ENCODE measurements at places on chromosomes 6 and 20.

GRCh38 chr6:108710030-108710429 lies 138.2 kb upstream of the ARMC2 start:
- DNase-seq: no peak

GRCh38 chr20:20407891-20408805 lies 40.2 kb downstream of the INSM1 start:
- no peak for DNase-seq

DNA sequence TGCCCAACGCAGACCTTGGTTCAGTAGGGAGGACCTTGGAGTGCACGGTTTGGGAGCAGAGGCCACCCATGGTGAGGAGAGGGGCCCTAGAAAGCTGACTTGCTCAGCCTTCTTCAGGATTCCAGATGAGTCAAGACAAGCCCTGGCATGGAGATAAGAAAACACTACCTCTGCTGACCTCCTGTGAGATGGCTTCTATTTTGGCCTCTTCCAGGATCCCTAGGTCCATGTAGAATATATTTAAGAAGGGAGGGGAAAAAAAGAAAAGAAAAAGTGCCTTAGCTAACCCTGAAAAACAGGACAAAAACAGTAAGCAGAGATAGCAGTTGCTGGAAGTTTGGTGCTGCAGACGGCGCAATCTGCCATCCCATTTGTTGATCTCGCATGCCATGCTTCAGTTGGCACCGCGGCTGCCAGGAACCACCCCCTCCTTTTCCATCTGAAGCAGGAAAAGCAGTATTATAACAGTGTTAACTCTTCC lies 100.0 kb downstream of the ARMC2 start:
- DNase-seq: peak; percentile 76

DNA sequence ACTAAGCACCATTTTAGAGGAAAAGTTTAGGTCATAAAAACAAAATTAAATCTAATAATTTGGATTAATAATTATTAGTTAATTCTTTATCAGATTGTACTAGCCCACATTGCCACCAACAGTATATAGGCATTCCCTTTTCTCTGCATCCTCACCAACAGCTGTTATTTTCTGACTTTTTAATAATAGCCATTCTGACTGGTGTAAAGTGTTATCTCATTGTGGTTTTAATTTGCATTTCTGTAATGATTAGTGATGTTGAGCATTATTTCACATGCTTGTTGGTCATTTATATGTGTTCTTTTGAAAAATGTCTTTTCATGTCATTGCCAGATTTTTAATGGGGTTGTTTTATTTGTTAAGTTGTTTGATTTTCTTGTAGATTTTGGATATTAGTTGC lies 319.1 kb upstream of the SYNCRIP start:
- no peak for DNase-seq

- no peak for DNase-seq
These were observed 105.2 kb upstream of the LRFN2 start for GRCh38 chr6:40692337-40692736.

DNA sequence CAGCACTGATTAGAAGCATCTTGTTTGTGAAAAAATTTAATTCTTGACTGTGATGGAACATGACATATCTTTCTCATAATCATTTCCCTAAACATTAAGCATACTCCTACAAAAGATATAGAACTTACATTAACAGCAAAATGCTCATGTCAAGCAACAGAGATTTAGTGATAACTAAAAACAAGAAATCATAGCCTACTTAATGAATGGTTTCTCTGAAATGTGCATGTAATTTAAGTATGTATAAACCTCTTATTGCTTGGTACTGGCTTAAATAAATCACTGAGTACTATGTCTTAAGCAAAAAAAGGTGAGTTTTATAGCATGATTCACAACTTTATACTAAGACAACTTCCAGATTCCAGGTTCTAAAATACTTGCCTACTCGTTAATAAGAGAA lies 9.3 kb downstream of the ROMO1 start:
- no peak for DNase-seq

DNA sequence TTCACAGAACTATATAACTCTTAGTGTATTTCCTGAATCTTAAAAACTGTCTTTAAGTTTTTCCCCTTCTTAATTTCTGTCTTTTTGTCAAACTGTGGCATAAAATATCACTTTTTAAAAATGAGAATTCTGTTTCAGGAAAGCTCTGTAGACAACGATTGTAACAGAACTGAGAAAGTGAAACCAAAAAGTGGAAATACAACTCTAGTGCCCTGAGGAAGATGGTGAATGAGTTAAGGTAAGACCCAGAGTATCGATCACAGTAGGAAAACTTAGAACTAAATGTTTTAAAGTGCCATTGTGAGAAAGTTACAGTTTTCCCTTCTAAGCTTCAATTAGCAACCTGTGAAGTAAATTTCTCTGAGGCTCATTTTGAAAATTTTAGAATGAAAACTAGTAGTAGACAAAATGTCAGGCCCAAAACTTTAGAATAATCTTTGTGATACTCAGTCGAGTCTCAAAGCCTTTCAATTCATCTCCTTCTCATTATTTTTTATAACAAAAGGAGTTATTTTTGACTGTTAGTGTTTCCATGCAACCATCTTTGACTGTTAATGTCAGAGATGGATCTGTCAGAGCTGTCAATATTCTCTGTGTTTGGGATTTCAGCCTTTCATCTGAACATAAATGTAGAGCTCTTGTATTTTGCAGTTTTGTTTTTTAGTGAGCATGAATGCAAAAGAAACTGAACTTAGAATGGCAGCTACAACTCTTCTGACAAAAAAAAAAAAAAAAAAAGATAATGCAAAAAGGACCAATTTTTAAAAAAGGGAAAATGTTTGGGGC lies 19.0 kb upstream of the TRDN start:
- DNase-seq: no peak

DNA sequence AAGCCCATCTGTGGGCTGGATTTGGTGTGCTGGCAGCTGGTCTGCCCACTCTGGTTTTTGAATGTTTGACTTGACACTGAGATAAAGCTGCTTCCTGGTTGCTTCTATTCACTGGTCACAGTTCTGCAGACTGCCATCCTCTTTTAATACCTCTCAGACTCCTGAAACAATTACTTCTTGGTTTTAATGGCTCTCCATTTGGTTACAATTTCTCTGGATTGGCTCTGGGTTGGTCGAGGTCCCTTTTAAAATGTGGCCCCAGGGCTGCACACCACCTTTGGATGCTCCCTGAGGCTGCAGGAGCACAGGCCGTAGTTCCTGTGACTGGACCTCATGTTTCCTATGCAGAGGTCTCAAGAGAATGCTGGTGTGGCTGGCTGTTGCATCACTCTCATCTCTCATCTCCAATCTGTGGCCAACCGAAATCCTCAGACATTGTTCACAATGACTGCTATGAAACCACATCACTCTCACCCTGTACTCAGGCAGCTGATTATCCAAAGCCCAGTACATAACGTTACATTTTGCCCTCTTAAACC lies 98.5 kb downstream of the INSM1 start:
- DNase-seq: no peak

GRCh38 chr6:85675030-85675819 lies 32.5 kb upstream of the SYNCRIP start:
- no peak for DNase-seq

GRCh38 chr6:161318456-161318855 lies 44.6 kb upstream of the AGPAT4 start:
- no peak for DNase-seq

DNA sequence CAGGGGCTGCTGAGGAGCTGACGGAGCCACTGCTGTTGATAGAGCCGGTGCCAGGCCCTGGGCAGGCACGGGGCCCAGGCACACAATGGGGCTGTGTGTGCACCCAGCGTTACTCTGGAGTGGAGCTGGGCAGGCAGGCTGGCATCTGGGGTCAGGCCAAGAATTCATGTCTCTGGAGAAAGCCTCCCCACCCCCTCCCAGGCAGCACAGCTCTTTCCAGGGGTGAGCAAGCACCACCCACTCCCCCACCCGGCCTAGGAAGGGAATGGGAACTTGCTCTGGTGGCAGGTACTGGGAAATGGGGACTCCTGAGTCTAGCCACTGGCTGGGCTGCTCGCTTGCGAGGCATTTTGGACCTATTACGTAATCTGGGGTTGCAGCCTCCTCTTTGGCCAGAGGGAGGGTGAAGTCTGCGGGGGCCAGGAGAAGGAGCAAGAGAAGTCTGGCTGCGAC lies 22.7 kb downstream of the TFEB start:
- peak; percentile 95 for DNase-seq

DNA sequence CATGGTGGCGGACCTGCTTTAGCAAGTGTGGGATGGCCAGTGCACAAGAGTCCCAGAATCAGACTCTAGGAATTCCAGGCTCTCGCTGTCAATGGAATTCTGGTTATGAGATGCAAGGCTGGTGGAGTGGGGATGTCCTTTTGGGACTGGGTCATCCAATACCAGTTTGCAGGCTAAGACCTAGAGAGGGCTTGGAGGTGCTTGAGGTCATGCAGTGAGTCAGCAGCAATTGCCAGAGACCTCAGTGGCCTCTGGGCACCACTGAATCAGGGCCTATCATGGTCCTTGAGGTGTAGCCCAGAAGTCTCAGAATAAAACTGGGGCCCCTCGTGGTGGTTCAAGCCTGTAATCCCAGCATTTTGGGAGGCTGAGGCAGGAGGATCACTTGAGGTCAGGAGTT lies 1.4 kb upstream of the SCRT2 start:
- no peak for DNase-seq

- DNase-seq: no peak
These were observed 390.6 kb upstream of the ID4 start for GRCh38 chr6:19446570-19446969.

GRCh38 chr6:41288030-41288753 lies 1.7 kb upstream of the TREM1 start:
- no peak for DNase-seq

GRCh38 chr6:144723431-144723830 lies 438.3 kb downstream of the UTRN start:
- DNase-seq: no peak

GRCh38 chr20:22752324-22752723 lies 168.0 kb upstream of the FOXA2 start:
- no peak for DNase-seq

DNA sequence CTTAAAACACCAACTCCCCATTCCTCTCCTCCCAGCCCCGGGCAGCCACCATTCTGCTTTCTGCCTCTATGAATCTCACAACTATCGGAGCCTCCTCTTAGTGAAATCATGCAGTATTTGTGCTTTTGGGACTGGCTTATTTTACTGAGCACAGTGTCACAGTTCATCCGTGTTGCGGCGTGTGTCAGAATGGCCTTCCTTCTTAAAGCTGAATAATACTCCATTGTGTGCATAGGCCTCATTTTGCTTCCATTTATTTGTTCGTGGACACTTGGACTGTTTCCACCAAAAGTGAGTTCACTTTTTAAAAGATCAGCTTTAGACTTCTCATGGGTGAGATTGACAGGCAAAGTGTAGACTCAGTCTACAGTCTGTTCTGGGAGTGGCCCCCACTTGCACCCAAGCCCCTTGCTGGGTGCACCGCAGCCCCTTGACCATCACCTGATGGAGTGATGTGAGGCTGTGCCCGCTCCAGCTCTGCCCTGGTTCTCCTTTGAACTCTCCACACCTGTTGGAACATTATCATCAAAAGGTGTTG lies 12.6 kb downstream of the DUSP22 start:
- no peak for DNase-seq

- no peak for DNase-seq
These were observed 10.9 kb upstream of the MTRF1L start for GRCh38 chr6:153013438-153013837.

GRCh38 chr6:170367241-170367640 lies 60.7 kb downstream of the FAM120B start:
- no peak for DNase-seq

DNA sequence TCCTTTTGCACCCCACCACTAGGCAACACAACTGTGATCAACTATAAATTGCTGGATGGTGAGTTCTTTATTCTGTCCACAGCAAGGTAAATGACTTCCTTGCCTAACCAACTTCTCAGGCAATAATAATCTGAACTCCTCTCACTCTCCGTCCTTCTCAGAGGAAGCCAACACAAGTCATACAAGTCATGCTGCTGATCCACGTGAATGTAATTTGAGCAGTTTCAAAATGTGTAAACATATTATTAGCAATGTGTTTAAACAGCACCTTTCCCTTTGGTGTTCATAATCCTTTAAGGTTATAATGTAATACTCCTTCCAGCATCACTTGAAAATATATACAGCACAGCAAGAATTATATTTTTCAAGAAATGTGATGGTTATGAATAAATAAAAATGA lies 127.9 kb downstream of the QRSL1 start:
- no peak for DNase-seq

DNA sequence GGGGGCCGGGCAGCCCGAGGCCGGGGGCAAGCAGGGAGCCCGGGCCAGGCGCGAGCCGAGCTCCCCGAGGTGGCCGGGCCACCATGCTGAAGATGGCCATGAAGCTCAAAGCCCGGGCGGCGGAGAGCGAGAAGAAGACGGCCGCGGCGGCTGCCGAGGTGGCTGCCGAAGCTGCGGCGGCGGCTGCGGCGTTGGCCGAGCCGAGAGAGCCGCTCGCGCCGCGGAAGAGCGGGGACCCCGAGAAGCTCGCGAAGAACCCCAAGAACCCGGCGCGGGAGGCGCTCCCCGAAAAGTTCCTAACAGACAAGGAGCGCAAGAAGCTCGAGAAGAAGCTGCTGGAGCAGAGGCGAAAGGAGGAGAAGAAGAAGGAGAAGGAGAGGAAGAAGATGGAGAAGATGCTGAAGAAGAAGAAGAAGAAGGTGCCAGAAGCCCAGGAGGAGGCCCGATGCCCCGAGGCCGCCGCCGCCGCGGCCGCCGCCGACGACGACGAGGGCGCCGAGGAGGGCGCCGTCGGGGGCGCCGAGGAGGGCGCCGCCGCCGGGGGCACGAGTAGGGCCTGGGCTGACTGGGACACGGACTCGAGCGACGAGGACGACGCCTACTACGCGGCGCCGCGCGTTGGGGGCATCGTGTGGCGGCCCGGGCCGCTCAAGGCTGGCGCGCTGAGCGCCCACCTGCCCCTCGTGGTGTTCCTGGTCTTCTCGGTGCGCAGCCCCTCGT lies 37.4 kb downstream of the GNAS start:
- DNase-seq: peak; percentile 68

DNA sequence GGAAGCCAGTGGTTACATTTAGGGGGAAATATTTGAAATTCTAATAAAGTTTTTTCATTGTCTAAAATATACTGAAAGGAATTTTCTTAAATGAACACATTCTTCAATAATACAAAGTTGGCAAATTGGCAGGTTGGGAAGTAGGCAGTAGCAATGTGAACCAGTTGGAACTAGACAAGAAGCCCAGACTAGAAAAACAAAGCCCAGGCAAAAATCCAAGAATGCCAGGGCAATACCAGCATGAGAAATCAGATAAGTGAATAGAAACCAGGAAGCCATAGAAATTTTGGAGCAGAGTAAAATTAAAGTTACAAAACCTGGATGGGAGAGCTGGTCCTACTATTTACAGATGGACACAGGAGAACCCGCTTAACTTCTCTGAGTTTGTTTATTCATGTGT lies 52.2 kb downstream of the TPBG start:
- no peak for DNase-seq

DNA sequence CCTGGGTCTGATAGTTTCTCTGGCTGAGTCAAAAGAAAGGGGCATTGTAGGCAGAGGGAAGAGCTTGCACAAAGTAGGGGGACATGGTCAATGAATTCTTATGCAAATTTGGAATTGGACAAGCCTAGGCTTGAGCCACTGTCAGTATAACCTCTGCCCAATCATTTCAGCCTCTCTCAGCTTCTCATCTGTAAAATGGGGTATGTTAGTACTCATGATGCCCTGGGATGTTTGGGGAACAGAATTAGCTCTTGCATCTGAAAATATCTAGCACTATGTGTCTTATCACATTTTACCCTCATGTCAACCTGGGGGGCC lies 148.6 kb downstream of the DHX35 start:
- DNase-seq: no peak

Measured in tibial artery (tissue), 4 donors.